Activated gamma-delta T cell treated with anti-CD3 and anti-CD28 coated beads, Interleukin-2, amount 50 U/mL, for 16 hours (primary cell): ENCODE measurements at places on chromosomes 3 and 15.

GRCh38 chr3:53739966-53740365 lies 106.3 kb downstream of the CHDH start:
- no peak for DNase-seq

DNA sequence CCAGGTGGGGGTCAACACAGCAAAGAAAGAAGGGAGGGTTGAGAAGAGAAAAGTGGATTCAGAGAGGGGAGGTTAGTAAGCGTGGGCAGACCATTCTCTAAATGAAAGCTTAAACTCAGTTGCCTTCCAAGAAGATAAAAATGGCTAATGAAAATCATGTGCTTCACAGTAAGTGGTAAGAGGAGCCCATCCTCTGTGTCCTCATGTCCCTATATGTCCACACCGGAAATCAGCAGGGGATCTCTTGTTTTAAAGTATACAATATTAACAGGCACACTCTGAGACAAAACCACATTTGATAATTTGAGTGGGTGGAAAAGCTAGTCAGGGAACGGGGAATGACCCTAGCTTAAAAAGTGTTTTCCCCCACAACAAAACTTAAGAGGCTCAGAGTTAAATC lies 4.4 kb upstream of the FOXP1 start:
- DNase-seq, result no peak

DNA sequence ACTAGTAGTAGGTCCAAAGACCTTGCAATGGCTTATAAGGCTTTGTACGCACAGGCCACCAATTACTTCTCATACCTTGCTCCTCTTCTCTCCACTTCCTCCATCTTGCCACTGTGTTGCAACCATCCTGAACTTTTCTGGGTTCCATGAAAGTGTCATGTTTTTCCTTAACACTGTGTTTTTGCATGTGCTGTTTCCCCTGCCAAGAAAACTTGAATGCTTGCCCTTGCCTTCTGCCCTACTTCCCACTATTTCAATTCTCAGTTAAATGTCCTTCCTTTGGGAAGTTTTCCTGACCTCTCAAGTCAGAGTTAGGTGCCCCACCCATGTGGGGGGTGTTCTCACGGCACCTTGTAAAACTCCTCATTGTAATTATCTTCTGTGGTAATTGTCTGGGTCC lies 182.8 kb downstream of the THRB start:
- DNase-seq, result no peak

- DNase-seq, result no peak
These were observed 59.9 kb downstream of the FOXP1 start for GRCh38 chr3:71523628-71524027.

- no peak for DNase-seq
These were observed 331.1 kb downstream of the FOXP1 start for GRCh38 chr3:71252466-71252865.

- DNase-seq, result no peak
These were observed 531.3 kb downstream of the ROBO1 start for GRCh38 chr3:79236496-79236895.

DNA sequence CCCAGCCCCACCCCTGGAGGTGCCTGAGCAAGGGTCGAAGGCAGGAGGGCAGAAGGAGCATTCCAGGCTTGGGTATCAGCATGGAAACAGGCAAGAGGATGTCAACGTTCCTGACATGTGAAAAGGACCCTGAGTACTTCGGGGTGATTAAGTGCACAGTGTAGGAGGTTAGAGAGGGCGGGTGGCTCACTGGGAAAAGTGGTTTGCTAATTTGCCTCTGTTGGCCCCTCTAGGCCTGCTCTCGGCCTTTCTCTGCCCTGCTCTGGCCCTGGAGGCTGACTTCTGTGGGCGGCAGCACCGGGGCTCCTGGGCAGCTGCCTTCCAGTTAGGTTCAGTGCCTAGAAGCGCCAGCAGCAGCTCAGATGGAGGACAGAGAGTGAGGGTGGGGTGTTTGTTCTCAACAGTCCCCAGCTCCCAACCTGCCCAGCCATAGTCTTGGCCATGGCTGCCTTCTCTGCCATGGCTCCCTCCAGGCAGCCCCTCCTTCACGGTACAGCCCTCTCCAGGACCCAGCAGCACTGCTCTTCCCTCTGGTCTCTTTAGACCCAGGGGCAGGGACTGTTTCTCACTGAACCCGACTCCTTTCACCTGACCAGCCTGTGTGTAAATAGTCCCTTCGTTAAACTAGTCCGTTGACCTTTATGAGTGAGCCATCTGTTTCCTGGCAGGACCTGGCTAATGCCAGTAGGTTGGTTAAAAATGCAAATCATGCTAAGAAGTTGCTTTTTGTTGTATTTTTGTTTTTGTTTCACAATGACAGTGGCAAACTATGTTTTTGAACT lies 107.1 kb upstream of the TPM1 start:
- DNase-seq, result no peak

- no peak for DNase-seq
These were observed 153.8 kb downstream of the SPATA16 start for GRCh38 chr3:172987273-172987672.

DNA sequence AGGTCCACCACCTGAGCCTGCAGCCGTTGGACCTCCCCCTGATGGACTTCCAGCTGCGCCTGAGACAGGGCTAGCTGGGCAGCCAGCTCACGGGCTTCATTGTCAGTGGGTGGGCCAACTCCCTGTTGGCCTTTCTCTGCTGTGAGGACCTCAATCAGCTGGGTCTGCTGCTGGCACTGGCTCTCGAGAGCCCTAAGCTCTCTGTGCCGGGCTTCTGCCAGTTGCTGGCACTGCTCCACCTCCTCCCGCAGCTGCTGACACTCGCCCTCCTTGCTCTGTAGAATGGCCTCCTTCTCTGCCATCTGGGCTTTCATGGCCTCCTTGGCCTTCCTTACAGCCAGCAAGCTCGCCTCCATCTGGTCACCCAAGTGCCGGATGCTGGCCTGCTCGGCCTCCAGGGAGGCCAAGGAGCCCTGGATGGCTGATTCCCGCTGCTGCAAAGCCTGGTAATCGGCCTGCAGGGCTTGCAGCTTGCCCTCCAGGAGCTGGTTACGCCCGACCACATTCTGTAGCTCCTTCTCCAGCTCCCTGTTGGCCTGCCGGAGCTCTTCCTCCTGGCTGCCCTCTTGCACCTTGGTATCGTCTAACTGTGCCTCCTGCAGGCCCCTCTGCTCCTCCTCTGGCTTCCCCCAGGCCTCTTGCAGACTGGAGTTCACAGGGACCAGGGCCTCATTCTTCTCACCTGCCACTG lies 23.8 kb downstream of the CXCR6 start:
- no peak for DNase-seq

GRCh38 chr3:30655187-30655812 lies 48.9 kb downstream of the TGFBR2 start:
- no peak for DNase-seq
